ENCODE measurements at places on chromosomes 11 and 22.

DNA sequence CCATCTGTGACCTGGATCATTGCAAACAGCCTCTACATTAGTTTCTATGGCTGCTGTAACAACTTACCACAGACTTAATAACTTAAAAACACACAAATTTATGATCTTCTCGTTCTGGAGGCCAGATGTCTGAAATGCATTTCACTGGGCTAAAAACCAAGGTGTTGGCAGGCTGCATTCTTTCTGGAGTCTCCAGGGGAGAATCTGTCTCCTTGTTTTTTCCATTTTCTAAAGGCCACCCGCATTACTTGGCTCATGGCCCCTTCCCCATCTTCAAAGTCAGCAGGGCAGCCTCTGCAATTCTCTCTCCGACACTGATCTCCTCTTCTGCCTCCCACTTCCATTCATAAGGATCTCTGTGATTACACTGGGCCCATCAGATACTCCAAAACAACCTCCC is 11.6 kb downstream of the SCGB1A1 start:
- DNase-seq = no peak

- DNase-seq = no peak
These were observed 391.6 kb upstream of the CCDC90B start for GRCh38 chr11:83677730-83678129.

GRCh38 chr11:134612140-134613030 is 200.3 kb upstream of the B3GAT1 start:
- no peak for DNase-seq

DNA sequence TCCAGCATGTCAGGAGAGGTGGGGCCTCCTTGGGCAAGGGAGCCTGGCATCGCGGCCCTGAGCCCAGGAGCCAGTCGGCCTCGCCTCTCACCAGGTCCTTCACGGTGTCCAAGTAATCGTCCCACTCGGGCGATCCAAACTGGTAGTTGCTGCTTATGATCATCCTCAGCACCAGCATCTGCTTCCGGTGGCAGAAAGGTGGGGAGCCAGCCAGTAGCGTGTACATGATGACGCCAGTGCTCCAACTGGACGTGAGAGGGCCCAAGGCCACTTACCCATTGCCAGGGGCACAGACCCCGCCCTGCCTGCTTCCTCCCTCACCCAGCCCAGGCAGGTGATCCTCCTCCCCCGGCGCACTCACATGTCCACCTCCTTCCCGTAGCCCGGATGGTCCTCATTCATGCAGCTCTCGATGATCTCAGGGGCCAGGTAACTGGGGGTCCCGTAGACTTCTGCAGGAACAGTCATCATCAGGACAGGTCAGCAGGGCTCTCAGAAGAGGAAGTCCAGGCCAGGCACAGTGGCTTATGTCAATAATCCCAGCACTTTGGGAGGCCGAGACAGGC is 214.7 kb downstream of the OR4C45 start:
- DNase-seq = no peak

DNA sequence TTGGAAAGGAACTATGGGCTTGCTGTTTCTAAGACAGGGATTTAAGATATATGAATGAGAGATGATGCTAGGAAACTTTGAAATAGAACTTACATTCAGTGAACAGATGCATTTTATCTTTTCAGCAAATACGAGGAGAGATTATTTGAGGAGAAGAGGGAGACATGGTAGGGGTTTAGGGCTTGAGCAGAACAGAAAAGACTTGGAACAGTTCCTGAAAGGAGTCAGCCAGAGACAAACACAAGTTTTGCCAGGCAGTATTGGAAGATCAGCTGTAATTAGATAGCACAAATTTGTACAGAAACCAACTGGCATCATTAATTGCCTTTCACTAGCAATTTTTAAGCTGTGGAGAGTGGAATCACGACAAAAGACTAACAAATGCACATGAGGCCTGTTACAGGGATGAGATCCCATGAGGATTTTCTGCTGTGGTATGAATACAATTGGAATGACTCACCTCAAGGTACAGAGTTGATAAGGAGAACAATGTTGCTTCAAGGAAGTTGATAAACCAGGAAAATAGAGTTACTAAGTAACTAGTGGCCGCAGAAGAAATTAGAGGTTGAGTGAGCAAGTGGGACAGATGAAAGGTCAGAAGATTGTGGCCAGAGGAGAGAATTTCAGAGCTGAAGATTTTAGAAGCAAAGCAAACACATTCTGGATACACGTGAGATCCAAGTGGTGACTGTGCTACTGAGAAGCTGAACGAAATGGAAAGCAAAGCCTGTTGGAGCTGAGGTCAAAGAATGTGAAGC is 67.9 kb downstream of the CYB5R2 start:
- peak; percentile 56 for DNase-seq

DNA sequence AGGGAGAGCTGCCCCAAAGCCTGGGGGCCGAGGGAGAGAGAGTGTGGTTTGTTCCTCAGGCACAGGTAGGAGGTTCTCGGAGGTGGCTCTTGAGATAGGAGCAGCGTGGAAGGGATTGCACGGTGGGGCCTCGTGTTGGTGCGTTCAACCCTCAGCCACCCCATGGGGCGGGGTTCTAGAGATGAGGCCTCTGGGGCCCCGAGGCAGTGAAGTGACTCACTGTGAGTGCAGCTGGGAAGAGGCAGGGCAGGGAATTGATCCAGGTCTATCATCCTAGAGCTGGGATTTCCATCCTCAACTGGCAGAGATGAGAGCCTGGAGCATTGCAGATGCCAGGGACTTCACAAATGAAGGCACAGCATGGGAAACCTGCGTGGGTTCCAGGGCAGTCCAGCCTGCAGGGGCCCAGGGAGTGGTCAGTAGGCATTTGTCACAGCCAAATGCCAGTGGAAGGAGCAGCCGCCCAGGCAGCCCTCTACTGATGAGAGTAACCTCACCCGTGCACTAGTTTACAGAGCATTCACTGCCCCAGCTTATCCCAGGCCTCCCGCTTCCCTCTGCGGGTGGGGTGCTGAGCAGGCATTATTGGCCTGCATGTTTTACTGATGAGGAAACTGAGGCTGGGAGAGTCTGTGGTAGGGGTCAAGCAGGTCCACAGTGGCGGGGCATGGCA is 5.1 kb upstream of the SMARCB1 start:
- DNase-seq = peak; percentile 57
